ENCODE measurements at places on chromosomes 11 and 22.

GRCh38 chr11:64764040-64764611, 4.4 kb upstream of the PYGM start:
- H3K36me3 ChIP-seq = peaks cover 11% of the 10 kb centered on the region
- peak overlapping the region; percentile 74 for H3K27ac ChIP-seq
- no peaks in the 10 kb centered on the region for H3K27me3 ChIP-seq
- peak; percentile 73 for DNase-seq
- H3K4me1 ChIP-seq = peaks cover 98% of the 10 kb centered on the region
- H3K4me3 ChIP-seq = peak overlapping the region; percentile 2

DNA sequence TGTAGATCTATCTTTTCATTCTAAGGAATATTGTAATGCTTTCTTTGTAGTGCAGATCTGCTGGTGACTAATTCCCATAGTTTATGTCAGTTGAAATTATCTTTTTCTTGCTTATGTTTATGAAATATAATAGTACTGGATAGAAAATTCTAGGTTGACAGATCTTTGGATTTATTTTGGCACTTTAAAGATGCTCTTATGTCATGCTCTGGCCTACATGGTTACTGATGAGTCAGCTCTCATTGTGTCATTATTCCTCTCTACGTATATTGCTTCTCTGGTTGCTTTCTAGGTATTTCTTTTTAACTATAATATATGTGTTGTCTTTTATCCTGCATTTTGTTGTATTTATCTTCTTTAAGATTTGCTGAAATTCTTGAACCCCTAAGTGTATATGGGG, 955.5 kb upstream of the CHORDC1 start:
- H3K27me3 ChIP-seq = no peaks in the 10 kb centered on the region
- H3K4me3 ChIP-seq = no peak overlapping the region
- DNase-seq = no peak
- H3K36me3 ChIP-seq = no peaks in the 10 kb centered on the region

DNA sequence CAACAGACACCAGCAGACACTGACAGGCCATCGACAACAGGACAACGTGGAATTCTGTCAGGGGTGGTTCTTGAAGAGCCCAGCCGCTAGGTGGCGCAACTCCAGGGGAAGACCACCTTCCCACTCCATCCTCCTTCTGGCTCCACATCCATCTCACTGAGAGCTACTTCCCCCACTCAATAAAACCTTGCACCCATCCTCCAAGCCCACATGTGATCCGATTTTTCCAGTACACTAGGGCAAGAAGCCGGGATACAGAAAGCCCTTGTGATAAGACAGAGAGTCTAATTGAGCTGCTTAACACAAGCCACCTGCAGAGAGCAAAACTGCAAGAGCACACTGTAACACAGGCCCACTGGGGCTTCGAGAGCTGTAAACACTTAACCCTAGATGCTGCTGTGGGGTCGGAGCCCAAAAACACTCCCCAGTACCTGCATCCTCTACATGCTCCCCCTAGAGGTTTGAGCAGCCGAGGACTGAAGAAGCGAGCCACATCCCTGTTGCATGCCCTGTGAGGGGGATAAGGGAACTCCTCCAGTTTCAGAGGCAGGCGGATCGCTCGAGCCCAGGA, 11.5 kb upstream of the RAB39A start:
- peaks cover 22% of the 10 kb centered on the region for H3K27me3 ChIP-seq

- no peaks in the 10 kb centered on the region for H3K4me1 ChIP-seq
- no peak for DNase-seq
- H3K4me3 ChIP-seq = no peak overlapping the region
- no peaks in the 10 kb centered on the region for H3K27me3 ChIP-seq
- no peaks in the 10 kb centered on the region for H3K36me3 ChIP-seq
- H3K27ac ChIP-seq = no peak overlapping the region
Measured at GRCh38 chr11:102590276-102591049, 34.7 kb downstream of the MMP20 start.

Measured in T-cell (primary cell).